ENCODE measurements at places on chromosomes 1 and 21.

DNA sequence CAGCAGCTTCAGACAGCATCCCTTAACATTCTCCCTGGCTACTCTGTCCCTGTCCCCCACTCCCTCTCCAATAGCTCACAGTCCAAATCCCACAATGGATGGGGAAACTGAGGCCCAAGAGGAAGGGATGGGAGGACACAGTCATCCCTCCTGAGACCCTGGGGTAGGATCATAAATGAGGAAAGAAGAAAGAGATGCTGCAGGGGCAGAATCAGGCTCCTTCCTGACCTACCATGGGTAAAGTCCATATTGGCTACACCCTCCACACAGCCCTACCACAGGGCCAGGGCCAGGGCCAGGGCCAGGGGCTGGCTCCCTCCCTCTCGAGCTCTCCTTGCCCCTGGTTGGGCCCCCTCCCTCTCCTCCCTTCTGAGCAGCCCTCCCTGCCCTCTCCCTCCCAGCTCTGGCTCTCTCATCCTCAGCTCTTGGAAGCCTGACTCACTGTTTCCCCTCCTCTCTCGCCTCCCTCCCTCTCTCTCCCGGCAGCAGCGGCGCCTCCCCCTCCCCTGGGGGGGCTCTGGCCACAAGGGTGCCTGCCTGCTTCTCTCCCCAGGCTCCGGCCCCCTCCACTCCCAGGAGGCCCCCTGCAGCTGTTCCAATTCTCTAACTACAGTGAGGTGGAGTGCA is 4.9 kb downstream of the AHDC1 start:
- peak; percentile 87 for DNase-seq

DNA sequence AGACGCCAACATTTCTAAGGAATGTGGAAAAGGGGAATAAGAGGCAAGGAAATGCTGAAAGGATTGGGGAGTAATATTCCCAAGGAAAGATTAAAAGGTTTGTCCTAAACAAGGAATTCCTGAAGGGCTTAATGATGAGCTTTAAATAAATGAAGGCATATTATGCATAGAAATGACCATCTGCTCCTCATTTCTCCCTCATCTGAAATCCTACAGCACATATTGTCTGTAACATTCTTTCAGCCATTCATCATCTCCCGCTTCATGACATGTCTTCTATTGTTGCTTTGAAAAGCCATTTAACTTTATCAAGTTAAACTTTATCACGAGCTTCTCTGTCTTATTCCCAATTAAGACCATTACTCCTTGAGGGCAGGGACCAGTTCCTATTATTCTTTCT is 608.7 kb upstream of the PLXNA2 start:
- DNase-seq = peak; percentile 20

DNA sequence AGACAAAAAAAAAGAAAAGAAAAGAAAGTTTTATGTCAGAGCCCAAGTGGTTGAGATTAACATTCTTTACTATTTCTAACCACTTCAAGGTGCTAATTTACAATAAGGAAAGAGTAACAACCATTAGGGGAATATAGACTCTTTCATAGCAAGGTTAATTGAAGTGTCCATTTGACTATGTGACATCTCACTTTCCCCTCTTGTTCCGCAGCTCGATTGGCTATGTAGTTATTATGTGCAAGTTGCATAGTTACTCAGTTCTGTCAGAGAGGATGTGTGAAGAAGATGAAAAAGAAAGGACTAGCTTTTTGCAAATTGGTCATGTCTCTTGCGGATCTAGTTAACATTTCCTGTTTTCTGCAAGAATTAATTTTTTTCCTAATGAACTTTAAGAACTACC is 273.7 kb downstream of the RGS7 start:
- DNase-seq = no peak

DNA sequence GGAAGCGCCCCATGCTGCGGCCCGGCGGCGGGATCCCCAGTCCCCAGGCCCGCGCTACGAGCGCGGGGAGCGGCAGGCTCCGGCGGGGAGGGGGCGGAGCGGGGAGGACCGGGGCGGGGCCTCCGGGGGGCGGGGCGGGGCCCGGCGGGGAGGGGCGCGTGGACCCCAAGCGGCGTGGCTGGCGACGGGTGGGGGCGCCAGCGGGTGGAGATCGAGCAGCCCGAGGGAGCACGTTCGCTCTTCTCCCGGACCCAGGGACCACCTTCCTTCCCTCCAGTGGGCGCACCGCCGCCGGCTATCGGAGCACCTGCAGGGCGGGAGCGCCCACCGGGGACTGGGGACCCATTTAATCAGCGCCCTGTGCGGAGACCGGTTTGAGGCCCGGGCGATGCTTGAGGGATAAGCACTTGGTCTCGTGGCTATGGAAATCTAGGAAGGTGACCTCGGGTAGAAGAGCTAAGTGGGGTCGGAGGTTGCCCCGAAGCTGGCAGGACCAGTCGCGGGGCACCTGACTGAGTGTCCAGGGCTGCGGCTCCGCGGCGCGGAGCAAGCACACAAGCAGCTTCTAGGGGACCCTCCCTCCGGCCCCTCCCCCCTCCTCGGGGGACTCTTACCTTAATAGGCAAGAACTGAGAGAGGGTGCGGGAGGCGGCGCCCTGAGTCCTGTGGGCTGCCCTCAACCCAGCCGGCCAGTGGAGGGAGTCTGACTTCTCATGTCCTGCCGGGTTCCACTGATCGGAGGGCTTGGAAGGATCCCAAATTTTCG is at the start of gene TSPAN2:
TSPAN2 (minus strand) TSS at position 84 of the 766 bp plus-strand sequence; CDS start at position 13, 71 bp downstream.
- DNase-seq = peak; percentile 65

- no peak for DNase-seq
Observed at GRCh38 chr1:109497449-109498160, 3.7 kb downstream of the CYB561D1 start.

- no peak for DNase-seq
Observed at GRCh38 chr1:87612956-87613355, 284.3 kb downstream of the LMO4 start.

DNA sequence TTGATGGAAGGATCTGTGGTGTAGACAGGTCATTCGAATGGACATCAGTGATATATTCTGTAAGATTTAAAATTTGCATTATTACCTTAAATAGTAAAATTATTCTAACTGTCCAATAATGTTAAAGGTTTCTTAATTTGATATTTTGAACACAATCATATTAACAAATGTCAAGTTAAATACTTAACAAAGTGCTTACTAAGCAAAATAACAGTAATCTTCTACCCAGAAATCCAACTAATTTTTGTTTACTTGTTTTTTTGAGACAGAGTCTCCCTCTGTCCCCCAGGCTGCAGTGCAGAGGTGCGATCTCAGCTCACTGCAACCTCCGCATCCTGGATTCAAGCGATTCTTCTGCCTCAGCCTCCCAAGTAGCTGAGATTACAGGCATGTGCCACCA is 33.9 kb downstream of the USP33 start:
- DNase-seq = no peak
